ENCODE measurements at places on chromosomes 11 and 22.

GRCh38 chr11:12118949-12119348 lies 8.6 kb downstream of the MICAL2 start:
- DNase-seq, result no peak

DNA sequence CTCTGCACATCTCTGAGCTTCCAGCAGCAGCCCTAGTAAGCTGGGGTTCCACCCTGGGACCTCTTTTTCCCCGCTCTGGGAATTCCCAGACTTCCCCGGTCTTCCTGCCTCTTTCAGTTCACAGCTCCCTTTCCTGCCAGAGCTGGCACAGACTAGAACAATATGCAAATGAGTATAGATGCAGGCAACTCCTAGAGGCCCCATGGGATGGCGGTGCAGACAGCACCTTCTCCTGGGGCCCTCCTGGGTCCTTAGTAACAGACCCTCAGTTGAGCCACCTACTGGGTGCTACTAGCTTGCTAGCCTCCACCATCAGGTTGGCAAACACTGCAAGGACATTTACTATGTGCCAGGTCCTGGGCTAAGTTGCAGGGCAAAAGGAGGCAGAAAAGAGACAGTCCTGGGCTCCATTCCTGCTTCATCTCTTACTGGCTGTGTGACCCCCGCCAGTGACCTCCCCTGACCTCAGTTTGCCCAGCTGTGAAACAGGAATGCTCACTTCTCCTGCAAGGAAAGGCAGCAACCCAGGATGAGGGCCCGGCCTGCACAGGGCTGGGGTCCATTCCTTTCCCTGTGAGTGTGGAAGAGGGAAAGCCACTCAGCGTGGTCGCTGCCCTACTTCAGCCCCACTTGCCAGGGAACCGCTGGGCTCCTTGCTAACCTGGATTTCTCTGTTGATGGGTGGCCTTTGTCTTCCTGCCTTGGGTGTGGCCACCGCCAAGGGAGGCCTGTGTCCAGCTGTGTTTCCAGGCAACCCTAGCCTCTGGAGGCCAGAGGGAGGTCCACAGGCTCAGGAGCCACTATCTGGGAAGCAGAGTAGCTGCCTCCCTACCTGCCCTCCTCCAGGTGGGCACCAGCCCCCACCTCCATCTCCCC lies 7.3 kb downstream of the RELT start:
- no peak for DNase-seq

GRCh38 chr11:113338730-113339129 lies 24.3 kb downstream of the TTC12 start:
- no peak for DNase-seq

DNA sequence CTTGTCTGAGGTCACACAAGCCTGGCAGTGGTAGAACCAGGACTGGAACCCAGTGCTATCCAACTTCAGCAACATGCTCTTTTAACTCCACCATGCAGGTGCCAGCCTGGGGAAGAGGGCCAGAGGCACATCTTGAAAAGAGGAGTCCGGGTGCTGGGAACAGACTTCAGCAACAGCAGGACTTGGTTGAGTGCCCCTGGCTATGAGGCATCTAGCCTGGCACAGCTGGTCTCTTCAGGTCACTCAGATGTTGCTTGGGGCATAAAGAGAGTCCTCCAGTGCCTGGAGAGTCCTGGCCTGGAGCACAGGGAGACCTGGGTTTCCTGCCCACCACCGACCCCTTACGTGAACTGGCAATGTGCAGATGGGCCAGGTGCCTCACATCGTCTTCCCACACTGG lies 5.1 kb upstream of the CLCF1 start:
- no peak for DNase-seq

- DNase-seq, result no peak
Observed at GRCh38 chr11:119765628-119766027, 36.6 kb upstream of the NECTIN1 start.

- peak; percentile 70 for DNase-seq
Observed at GRCh38 chr11:75445315-75445953, 12.4 kb upstream of the KLHL35 start.

DNA sequence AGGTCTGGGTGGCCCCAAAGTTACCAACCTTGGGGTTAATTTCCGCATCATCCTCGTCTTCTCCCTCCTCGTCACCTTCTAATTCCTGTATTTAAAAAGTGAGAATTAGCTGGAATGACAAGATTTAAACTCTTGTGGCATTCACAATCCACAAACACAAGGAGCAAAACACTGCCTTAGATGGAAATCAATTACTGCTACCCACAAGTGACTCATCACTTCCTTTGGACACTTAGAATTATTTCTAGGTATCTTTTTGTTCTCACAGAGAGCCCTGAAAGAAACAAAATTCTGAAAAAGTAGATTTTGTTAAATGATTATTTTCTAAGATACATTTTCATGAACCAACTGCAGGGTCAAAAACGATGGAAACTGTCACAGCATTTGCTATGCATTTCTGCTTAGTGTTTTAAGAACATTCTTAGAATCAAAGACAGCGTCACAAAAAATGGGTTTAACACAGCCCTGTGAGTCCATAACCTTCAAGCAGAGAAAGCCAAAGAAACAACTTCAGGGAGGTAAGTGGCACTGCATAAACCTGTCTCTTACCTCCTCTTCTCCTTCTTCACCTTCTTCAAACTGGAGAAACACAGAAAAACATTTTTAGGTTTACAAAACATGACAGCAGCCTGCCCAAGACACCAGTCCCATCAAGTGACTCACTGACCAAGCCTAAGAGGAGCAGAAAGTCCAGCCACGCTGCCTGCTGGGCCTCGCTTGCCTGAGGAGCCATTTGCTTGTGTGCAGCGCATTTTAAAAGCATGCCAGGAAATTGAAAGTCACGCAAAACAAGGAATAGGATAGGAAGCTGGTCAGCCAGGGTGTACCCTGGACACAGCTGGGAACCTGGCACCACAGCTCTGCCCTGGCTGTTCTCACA lies 22.3 kb upstream of the PHLDA2 start:
- DNase-seq, result peak; percentile 18

DNA sequence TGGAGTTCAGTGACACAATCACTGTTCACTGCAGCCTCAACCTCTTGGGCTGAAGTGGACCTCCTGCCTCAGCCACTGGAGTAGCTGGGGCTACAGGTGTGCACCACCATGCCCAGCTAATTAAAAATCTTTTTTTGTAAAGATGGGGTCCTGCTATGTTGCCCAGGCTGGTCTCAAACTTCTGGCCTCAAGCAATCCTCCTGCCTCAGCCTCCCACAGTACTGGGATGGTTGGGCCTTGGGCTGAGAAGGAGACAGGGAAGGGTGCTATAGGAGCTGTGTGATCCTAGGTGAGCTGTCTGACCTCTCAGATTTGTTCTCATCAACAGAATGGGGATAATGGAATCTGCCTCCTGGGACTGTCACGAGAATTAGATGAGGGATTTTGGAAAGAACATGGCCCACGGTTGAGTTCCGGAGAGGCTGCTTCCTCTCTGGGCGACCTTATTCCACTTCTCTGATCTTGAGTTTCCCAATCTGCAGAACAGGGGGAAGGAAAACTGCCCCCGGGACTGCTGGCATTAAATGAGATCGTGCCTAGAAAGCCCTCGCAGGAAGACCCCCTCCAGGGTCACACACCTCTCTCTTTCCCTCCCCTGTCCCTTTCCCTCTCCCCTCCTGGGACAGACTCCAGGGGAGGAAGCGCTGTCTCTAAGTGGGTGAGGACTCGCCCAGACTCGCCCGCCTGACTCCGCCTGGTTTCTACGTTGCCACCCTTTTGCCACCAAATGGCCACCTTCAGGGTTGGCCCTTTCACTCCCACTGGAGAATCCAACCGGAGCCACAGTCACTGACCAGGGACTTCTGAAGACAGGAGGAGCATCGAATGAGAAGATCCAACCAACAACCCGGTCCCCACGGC lies 50.1 kb downstream of the MCM5 start:
- no peak for DNase-seq

DNA sequence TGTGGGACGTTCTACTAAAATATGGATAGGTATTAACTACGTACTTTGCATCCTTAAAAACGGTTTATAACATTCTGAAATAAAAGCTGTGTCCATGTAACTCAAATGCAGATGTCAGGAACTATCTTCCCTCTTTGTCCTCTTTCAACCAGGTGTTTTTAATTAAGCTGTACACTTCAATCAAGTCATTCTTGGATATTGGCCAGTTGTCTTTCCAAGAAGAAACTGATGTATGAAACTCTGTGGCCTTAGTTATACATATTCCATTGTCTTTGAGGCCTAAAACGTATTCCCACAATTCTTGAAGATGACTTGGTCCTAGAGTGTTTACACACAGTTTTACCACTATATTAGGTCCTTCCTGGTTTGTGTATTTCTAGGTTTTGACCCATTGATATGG lies 249.0 kb upstream of the CNTN5 start:
- DNase-seq, result no peak

DNA sequence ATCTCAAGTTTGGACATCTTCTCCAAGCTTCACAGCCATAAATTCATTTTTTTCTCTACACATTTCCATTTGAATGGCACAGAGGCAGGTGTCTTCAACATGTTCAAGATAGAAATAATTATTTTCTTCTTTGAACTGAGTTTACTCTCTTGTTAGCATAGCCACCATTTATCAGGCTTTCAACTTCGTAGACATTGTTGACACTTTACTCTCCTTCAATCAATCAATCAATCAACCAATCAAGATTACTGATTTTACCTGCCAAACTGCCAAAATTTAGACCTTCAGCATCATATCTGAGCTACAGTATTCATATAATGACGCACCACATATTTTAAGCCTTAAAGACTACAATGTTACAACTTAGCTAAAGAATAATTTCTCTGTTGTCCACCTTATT lies 300.1 kb upstream of the LUZP2 start:
- DNase-seq, result no peak

DNA sequence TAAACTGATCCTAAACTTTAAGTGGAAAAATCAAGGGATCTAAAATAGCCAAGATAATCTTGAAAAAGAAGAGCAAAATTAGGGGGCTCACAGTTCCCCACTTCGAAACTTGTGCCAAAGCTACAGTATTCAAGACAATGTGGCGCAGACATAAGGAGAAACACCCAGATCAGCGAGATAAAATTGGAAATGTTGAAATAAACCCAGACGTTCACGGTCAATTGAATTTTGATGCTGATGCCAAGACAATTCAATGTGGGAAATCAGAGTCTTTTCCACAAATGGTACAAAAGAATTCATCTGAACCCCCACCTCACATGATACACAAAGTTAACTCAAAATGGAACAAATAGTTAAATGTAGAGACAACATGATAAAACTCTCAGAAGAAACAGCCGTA lies 601.6 kb downstream of the BRD1 start:
- no peak for DNase-seq

DNA sequence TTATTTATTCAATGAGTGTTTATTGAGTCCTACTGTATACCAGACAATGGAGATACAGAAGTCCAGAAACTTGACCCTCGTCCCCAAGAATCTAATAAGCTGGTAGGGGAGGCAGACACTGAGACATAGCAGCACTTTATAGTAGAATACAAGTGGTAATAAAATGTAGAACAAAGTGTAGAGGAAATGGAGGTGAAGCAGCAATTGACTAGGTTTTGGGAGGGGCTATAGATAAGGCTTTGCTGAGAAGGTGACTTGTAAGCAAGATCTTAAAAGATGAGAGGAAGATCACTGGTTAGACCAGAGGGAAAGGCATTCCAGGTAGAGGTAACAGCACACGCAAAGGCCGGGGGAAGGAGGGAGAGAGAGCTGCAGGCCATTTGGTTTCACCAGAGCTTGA lies 57.3 kb downstream of the ZBTB16 start:
- no peak for DNase-seq

All from CD4-positive, alpha-beta T cell treated with Interleukin-15 for 4 hours (primary cell).